ENCODE measurements at places on chromosomes 4 and X. TPM values are rescaled to one million over a fixed set of nuclear protein-coding genes. Genes with fewer than 3 reads are reported as not detected.

- no peak for DNase-seq
Observed at GRCh38 chrX:54807524-54808108, at the start of gene MAGED2. Gene MAGED2, plus strand, starts transcription at chrX:54807745. Its CDS starts 1,587 bp downstream, at chrX:54809332.

- DNase-seq: no peak
Observed at GRCh38 chrX:135050603-135051002, 1.3 kb downstream of the RTL8A start.

DNA sequence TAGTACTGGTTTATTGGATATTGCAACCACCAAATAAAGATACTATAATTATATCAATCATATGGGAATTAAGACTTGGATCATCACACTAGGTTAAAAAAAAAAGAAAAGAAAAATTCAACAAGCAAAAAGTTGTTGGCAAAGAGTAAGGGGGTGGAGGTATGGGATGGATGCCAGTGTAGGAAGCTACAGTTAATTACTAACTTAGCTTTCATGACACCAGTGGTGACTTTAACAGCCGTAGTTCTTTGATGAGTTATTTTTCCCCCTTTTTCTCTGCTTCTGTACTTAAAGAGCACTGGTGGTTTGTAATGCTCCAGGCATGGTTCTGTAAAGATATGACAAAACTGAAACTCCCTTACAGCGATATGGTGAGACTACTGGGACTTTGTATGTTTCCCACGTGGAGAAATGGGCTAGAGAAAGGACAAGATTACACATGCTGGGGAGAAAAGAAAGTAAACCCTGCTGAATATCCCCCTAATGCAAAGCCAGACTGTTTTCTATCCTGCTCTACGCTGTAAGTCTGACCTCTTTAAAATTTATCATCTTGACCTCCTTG, 210.8 kb downstream of the SPOCK3 start:
- DNase-seq: no peak

- no peak for DNase-seq
Observed at GRCh38 chr4:89579771-89580170, 257.2 kb downstream of the SNCA start.

GRCh38 chr4:153771046-153771445, 11.2 kb upstream of the RNF175 start:
- no peak for DNase-seq

- DNase-seq: no peak
Observed at GRCh38 chrX:10158279-10159144, 1.7 kb downstream of the CLCN4 start.

GRCh38 chrX:120306630-120307029, 4.6 kb downstream of the TMEM255A start:
- no peak for DNase-seq

DNA sequence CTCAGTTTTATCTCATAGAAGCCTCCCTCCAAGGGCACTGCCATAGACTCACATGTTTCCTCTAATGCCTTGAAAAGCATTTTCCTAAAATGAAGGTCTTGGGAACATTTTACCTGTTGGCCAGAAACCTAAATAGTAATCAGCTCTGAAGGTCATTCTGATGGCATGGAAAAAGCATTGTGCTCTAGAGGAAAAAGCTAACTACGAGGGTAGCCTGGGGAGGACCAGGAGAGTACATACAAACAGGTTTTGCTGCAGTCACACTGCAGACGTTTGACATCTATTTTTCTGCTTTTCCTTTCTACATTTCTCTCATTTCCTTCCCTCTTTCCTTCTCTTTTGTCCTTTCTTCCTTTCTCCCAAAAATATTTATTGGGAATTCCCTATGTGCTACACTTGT, 103.3 kb upstream of the SORBS2 start:
- no peak for DNase-seq

DNA sequence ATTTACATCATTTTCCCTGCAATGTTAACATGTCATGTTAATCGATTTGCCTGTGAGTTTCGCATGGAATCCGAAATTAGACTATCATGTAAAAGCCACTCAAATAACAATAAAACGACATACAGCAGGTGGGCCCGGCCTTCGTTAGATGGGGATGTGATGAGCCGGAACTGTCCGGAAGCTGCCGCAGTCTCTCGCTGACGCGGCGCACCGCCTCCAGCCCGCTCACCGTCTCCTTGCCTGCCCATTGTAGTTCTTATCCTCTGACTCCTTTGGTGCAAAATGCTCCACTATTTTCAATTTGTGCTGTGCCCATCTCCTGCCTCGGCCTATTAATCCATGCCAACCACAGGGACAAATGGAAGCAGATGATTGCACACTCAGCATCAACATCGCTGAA, 877.5 kb upstream of the TENM3 start:
- DNase-seq: no peak

GRCh38 chr4:147456706-147457105, 24.2 kb upstream of the EDNRA start:
- no peak for DNase-seq

DNA sequence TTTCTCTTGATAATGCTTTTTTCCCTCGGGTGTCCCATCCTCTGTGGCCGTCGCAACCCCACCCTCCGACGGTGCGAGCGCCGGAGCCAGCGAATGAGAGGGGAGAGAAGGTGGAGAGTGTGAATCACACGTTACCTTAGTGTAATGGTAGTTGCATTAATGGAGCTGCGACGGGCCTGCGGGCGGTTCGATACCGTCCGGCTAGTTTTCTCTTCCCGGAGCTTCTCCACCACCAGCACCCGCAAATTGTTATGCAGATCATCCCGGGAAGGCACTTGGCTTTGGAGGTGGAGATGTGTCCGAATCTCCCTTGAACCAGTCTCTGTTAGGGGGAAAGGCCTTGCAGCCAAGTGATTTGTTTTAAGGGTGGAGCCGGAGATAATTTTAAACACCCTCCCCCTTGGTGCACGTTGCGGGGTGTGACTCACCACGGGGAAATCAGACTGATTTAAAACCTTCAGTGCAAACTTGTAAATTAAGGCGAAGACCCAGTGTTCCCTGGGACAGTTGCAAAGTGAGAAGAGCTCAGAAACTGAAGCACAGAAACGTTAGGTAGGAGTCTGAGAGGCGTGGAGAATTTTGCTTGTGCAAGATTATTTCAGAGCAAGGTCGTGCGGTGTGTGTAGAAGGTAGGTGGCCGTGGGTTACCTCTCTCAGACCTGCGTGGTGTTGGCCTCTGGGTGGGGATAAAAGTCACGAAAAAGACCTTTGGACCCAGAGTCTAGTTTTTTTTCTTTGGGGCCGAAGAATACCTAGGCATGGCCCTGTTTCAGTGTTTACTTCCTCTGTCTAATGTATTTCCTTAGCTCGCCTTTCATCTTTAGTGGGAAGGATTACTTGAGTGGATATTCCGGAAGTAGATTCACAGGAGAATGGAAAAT, 1.3 kb downstream of the AFF1 start:
- DNase-seq: peak; percentile 90

- DNase-seq: no peak
Observed at GRCh38 chrX:123818243-123818642, 41.6 kb upstream of the XIAP start.

GRCh38 chr4:141132709-141133145, 542 bp downstream of the RNF150 start:
- DNase-seq: peak; percentile 81

DNA sequence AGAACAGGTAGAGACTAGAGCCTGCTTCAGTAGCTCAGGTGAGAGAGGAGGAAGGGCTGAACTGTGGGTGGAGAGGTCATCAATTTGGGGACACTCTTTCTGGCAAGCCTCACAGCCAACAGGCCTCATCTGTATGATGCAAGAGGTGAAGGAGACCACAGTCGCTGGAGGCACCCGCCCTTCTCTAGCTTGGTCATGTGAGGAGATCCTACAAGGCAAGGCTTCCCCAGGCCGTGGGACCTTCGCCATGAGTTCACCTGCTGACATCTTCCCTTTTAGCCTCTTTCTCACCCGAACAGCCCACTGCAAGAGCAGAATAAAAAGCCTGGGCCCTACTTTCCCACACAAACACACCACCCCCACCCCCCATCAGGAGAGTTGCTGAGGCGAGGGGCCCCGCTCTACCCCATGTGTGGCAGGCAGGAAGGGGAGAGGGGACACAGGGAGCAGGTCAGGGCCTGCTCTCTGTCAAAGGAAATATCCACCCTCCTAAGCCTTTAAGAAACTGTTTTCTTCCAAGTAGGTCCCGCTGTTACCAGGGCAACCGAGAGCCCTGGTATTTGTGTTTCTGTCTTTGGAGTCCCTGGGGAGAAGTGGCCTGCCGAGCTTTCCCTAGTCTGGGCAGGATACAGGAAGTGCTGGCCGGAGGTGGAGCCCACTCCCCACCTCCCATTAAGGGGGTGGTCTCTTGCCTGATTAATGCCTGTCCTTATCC, 8.1 kb downstream of the RTL5 start:
- DNase-seq: peak; percentile 72

Gene MAGEA4
- not detected for total RNA-seq

Gene FAT1
- 93.1 TPM for total RNA-seq

Gene PRSS12
- 0.28 TPM for total RNA-seq
